Stimulated activated CD8-positive, alpha-beta memory T cell treated with anti-CD3 and anti-CD28 coated beads, Interleukin-15, amount 100 ng/mL, for 1 hour (primary cell): ENCODE measurements at places on chromosomes 6 and 20.

- DNase-seq: no peak
Observed at GRCh38 chr6:11298651-11299420, 66.4 kb upstream of the NEDD9 start.

DNA sequence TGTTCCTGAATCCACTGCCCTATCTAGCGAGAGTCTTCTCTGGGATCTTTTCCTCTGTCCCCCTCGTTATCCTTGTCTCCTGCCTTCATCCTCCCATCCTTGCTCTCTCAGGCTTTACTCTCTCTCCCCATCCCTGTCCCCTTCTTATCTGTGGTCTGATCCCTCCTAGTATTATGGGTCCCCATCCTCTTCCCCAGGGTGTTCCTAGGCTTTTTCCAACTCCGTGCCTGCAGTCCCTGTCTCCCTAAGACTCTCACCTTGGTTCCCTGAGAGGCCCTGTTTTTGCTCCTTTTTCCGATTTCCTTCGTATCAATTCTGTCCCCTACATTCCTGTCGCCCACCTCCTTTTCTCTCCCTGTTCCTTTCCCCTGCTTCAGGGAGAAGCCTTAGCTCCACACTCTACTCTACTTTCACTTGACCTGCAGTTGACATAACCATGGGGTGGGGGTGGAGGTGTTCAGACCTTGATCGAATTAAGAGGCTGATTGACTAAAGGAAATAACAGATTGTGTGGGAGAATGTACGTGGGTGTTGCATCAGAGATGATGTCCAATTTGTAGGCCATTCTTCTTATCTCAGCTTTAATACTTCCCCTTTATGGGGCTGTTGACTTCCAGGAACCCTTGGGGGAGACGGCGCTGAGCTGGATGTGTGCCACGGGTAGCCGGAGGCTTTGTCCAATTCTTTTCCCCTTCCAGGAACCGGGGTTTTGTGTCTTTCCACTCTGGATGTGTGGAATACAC, 905 bp downstream of the PPARD start:
- DNase-seq: no peak

GRCh38 chr20:38985060-38985459, 22.9 kb downstream of the DHX35 start:
- no peak for DNase-seq

DNA sequence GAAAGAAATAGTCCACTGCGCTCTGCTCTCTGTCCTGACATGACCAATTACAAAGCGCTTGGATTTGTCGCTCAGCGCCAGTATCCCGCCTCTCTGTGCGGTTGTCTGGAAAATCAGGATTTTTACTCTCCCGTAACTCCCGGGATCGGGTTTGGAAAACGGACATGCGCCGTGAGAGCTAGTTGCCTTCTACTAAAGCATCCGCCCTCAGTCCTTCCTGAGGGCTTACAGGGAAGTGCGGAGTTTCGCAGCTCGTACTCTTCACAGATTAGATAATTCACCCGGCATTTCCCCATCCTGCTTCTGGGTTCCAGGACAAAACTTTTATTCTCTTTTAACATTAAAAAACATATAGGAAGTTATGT, 427 bp upstream of the MKKS start:
- peak; percentile 29 for DNase-seq

- no peak for DNase-seq
Observed at GRCh38 chr6:84568971-84569370, 195.4 kb downstream of the TBX18 start.

- DNase-seq: no peak
Observed at GRCh38 chr6:46042355-46042999, 26.8 kb upstream of the CLIC5 start.
